Adrenal gland (tissue), 19 donors: ENCODE measurements at places on chromosomes 7 and 10. TPM values are rescaled to one million over a fixed set of nuclear protein-coding genes. Genes with fewer than 3 reads are reported as not detected.

Gene COL28A1
- 3.1 TPM for total RNA-seq

Gene PLA2G12B
- not detected for total RNA-seq

Gene MXI1
- 27.8 TPM for total RNA-seq

Gene OR2A5
- total RNA-seq = not detected

Gene OPALIN
- total RNA-seq = not detected

Gene RNF148
- total RNA-seq = 4.7 TPM

- no peaks in the 10 kb centered on the region for H3K4me1 ChIP-seq
- H3K27ac ChIP-seq = no peak overlapping the region
- no peak for DNase-seq
- no peaks in the 10 kb centered on the region for H3K36me3 ChIP-seq
Measured at GRCh38 chr7:3991731-3992231, 690.3 kb upstream of the FOXK1 start.

GRCh38 chr10:61870526-61870895 lies 31.0 kb upstream of the ARID5B start:
- H3K4me3 ChIP-seq = no peak overlapping the region
- H3K27me3 ChIP-seq = no peaks in the 10 kb centered on the region
- peak overlapping the region; percentile 29 for H3K27ac ChIP-seq

DNA sequence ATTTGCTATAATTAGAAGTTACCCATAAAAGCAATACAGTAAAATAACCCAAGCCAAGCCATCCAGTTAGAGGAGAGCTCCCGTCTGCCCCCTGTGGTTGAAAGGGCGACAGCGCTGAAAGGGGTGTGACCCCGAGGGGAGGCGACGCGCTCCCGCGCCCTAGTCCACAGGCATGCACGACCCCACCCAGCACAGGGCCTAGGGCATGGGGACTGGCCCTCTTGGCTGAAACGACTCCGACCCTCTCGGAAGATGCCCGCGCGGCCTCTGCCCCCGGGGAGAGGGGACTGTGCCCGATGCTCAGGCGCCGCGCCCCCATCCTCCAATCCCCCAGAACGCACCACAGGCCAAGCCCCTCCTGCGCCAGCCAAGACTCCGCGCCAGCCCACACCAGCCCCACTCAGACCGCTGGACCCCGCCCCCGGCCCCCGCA lies 64.0 kb downstream of the CSGALNACT2 start:
- no peaks in the 10 kb centered on the region for H3K36me3 ChIP-seq
- no peaks in the 10 kb centered on the region for H3K27me3 ChIP-seq
- peaks cover 21% of the 10 kb centered on the region for H3K4me1 ChIP-seq
- H3K4me3 ChIP-seq = no peak overlapping the region
- peak; percentile 52 for DNase-seq
- H3K27ac ChIP-seq = no peak overlapping the region

GRCh38 chr7:158096582-158096981 lies 491.0 kb downstream of the PTPRN2 start:
- H3K4me3 ChIP-seq = no peak overlapping the region
- no peaks in the 10 kb centered on the region for H3K36me3 ChIP-seq

GRCh38 chr7:111074071-111074747 lies 16.7 kb upstream of the LRRN3 start:
- H3K4me3 ChIP-seq = peak overlapping the region; percentile 10
- no peaks in the 10 kb centered on the region for H3K27me3 ChIP-seq
- DNase-seq = no peak
- H3K4me1 ChIP-seq = no peaks in the 10 kb centered on the region

- H3K27me3 ChIP-seq = no peaks in the 10 kb centered on the region
Measured at GRCh38 chr10:111784436-111784835, 399.1 kb downstream of the GPAM start.

DNA sequence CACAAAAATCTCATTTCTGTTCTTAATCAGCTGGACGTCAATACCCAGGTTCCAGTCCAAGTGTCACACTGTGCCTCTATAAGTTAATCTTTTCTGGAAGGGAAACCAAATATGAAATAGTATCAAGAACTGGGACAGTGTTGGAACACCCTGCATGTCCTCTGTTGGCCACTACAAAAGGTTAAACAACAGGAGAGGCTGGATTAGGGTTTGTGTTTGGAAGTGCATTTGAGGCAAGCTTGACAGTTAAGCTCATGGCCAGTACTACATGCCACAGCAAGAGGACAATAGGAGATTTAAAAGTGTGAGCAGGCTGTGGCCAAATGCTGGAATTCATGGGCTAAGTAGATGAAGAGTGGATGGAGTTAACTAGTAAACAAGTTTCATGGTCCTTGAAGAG lies 751.5 kb downstream of the AUTS2 start:
- H3K27ac ChIP-seq = no peak overlapping the region
- no peaks in the 10 kb centered on the region for H3K27me3 ChIP-seq
- H3K36me3 ChIP-seq = no peaks in the 10 kb centered on the region
- no peak for DNase-seq
- no peak overlapping the region for H3K4me3 ChIP-seq
- H3K4me1 ChIP-seq = no peaks in the 10 kb centered on the region

- no peaks in the 10 kb centered on the region for H3K4me1 ChIP-seq
- no peaks in the 10 kb centered on the region for H3K27me3 ChIP-seq
- H3K27ac ChIP-seq = no peak overlapping the region
- DNase-seq = no peak
- H3K4me3 ChIP-seq = no peak overlapping the region
Measured at GRCh38 chr10:80280071-80280800, 9.2 kb downstream of the MAT1A start.

DNA sequence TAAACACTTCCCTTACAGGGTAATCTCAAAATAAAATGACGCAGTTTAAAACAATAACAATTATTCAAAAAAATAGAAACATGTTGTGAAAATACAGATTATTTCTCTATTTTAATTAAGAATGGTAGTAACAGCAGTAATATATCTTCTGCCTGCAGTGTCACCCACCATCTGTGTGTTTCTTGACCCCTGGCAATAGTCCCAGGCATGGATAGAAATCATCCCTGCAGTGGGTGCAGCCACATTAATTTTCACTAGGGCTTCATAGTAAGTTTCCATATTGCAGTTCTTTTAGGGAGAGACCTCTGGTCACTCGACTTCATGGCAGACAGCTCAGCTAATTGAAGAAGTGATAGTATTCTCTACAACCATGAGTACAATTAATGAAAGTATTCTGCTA lies 470.1 kb upstream of the TEX47 start:
- DNase-seq = no peak
- no peak overlapping the region for H3K4me3 ChIP-seq
- H3K36me3 ChIP-seq = no peaks in the 10 kb centered on the region
- H3K27me3 ChIP-seq = no peaks in the 10 kb centered on the region

DNA sequence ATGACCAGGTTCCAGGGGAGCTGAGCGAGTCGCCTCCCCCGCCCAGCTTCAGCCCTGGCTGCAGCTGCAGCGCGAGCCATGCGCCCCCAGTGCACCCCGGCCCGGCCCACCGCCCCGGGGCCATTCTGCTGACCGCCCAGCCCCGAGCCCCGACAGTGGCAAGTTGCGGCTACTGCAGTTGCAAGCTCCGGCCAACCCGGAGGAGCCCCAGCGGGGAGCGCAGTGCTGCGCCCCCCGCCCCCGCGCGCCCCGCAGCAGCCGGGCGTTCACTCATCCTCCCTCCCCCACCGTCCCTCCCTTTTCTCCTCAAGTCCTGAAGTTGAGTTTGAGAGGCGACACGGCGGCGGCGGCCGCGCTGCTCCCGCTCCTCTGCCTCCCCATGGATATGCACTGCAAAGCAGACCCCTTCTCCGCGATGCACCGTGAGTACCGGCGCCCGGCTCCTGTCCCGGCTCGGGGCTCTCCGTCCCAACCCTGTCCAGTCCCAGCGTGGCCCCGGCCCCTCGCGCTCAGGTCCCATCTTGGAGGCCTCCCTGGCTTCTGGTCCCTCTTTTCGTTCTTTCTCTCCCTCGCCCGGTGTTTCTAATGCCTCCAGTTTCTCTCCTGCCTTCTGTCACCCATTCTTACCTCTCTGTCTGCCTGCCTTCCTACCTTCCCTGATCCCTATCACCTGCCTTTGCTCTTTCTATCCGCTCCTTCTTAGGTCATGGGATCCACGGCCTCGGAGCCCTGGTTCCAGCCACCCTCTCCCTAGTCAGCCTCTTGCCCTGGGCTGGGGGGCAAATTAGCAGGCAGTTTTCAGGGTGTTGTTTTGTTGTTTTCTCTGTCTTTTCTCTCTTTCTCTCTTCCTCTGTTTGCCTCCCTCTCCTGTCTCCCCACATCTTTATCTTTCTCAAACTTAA lies 751 bp downstream of the PAX2 start:
- peaks cover 12% of the 10 kb centered on the region for H3K4me1 ChIP-seq
- no peak overlapping the region for H3K27ac ChIP-seq
- H3K4me3 ChIP-seq = no peak overlapping the region
- peaks cover 93% of the 10 kb centered on the region for H3K27me3 ChIP-seq
- no peak for DNase-seq

DNA sequence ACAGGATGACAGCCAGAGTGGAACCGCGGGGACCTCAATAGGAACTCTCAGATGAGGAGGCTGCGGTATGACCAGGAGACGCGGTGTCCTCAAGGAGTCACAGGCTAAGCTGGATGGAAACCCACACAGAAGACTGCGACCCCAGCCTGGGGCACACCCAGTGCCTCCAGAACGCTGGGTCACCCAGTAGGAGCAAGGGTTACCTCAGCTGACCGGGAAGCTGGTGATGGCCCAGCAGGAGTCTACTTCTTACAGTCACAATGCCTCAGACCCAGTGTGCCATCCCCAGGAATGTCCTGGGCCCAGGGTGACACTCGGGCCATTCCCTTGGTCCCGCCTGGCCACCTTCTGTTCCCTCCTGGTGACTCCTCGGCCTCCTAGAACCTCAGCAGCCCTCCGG lies 29.9 kb downstream of the CNPY1 start:
- H3K27me3 ChIP-seq = peaks cover 14% of the 10 kb centered on the region
- no peak for DNase-seq
- no peak overlapping the region for H3K27ac ChIP-seq
- H3K4me3 ChIP-seq = no peak overlapping the region
- H3K4me1 ChIP-seq = no peaks in the 10 kb centered on the region

- H3K27me3 ChIP-seq = no peaks in the 10 kb centered on the region
- H3K36me3 ChIP-seq = no peaks in the 10 kb centered on the region
- H3K4me1 ChIP-seq = no peaks in the 10 kb centered on the region
Measured at GRCh38 chr7:91251877-91252276, 12.4 kb upstream of the FZD1 start.
